ENCODE measurements at places on chromosomes 13 and 19.

DNA sequence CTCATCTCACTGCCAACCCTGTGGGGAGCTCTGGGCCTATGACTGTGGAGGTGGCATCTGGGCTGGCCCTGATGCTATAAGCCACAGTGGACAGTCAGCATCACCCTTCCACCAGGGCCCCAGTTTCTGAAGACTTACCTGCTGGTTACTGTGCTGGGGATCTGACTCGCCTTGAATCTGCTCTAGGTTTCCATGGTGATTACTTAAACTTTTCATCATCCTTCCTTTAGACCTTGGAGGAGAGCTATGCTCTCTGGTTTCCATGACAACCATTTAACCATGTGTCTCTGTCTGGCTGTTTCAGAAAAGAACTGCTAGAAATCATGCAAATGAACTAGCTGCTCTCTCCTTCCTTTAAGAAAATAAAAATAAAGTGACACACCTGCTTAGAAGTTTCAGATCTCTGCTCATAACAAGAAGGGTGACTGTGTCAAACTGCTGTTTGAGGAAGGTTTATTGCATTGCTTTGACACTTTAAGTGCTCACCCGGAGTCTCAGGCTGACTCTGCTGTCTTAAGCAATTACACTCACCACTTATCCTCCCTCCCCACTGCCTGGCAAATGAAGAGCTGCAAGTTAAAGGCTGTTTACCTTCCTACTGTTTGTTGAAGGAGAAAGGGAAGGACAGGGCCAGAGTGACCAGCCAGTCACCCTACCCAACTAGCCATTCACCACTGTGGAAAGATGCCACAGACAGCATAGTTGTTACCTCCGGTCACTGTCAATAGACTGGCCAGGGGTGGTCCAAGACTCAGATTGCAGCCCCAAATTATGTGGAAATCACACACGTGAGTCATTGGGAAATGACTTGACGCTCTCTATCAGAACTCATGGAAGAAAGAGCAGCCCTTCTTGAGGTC lies 87.6 kb downstream of the HSPH1 start:
- no peak for DNase-seq

DNA sequence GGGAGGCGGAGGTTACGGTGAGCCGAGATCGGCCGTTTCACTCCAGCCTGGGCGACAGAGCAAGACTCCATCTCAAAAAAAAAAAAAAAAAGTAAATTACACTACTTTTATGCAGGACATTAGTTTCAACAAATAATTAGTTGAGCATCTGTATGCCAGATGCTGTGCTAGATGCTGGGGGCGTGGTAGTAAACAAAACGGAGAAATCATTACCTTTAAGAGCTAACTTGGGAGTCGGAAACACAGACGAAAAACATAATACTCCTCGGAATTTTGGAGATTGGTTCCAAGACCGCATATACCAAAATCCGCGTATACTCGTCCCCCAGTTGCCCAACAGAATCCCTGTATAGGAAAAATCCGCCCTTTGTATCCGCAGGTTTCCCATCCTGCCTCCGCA lies 1.3 kb upstream of the DUS3L start:
- DNase-seq = no peak

DNA sequence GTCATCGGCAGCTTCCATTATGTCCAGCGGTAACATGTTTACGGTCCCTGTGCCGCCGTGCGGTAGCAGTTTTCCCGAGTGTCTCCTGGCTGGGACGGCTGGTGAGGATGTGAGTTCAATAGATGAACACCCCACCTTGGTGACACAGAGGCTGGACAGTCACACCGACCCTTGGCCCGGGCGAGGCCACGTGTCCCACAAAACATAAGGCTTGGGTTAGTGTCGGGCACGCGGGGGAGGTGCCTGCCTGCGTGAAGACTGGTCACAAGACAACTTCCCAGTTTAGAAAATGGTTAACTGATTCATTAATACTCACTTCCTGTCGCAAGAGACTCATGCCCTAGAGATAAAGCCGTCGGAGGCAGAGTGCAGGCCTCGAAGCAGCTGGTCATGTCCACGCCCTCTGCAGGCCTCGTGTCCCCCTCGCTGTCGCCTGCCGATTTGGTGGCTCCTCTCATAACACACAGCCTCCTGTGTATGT lies 17.2 kb downstream of the RASA3 start:
- DNase-seq = no peak

- no peak for DNase-seq
Measured at GRCh38 chr13:112653071-112653470, 36.8 kb upstream of the ATP11A start.

DNA sequence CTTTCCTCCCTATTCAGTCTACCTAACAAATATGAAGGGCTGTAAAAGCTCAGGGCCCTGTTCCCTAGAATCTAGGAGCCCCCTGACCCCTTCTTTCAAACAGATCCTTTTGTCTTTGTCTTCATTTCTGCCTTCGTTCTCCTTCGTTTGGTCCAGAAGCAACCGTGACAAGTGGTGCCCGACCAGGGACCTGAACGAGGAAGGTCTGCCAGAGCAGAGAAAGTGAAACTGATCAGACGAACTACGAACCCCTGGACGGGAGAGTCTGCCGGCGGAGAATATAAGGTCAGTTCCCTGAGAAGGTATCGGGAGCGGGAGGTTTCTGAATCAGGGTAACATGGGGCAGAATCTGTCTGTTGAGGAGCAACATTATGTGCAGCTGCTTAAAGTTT lies 751 bp downstream of the ERVK3-1 start:
- no peak for DNase-seq

- no peak for DNase-seq
Measured at GRCh38 chr13:61777271-61777670, 361.6 kb upstream of the PCDH20 start.

- DNase-seq = no peak
Measured at GRCh38 chr19:57288373-57288772, 8.1 kb downstream of the ZNF460 start.

DNA sequence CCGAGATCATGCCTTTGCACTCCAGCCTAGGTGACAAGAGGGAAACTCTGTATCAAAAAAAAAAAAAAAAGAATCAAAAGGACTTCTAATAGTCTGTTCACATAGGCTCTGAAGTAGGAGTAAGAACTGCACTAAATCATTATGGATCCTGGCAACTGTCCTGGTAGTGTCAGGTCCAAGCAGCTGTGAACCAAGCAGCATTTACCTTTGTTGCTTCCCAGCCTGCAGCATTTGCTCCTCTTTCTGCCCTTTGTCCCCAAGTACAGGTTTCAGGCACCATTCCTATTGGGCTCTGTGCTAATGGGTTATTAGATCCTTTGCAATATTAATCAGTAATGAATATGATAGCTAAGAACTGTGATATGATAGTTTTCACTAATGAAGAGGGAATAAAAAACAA lies 77.4 kb upstream of the NBEA start:
- no peak for DNase-seq

DNA sequence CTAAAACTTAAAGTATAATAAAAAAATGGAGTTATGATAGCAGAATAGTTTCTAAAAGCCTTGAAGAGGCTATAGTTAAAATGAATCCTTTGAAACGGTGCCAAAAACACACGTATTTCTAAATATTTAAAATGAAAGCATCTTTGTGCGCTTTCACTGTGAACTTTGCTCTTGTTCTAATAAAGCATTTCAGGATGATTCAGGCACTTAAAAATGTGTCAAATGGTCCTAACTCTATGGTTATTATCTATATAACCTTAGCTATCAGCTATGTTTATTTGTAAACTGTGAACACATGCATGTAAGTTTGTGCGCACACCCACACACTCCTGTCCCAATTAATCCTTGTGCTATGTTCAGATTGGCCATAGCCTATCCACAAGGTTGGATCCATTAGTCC lies 124.5 kb downstream of the FLT1 start:
- no peak for DNase-seq
